ENCODE measurements at places on chromosomes 1 and 21. TPM values are rescaled to one million over a fixed set of nuclear protein-coding genes. Genes with fewer than 3 reads are reported as not detected.

Gene TMEM52
- total RNA-seq, result 2.2 TPM

Gene ACTL8
- total RNA-seq, result not detected

Gene MYOC
- not detected for total RNA-seq

Gene LCE3D
- total RNA-seq, result not detected

Data from CD8-positive, alpha-beta T cell (primary cell).